ENCODE measurements at places on chromosomes 16 and 17.

DNA sequence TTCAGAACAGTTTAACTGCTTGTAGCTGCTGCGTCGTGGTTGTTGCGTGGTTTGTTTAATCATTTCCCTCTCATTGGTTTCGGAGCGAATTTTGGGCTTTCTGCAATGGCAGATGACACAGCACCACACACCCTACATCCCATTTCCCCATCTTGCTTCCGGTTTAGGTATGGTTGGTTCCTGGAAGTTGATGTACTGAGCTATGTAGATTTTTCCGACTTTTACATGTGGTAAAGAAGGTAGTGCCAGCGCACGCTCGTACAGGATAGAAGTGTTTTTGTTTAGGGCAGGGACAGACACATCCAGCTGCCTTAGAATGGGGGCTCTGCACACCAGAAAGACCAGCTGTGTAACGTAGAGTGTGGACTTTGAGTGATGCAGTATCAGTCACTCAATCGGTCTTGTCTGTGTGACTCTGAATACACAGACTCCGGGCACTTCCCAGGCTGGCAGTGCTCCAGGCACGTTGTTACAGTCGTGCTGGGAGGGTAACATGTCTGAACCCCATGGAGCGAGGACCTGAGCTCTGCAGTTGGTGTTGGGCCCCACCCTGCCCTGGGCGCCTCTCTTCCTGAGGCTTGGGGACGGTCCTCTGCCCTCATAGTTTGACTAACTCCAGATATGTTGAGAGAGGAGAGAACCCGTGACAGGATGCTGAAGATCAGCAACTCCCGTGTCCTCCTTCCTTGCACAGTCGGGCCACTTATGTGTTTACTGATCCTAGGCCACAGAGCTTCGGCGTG, 172.0 kb upstream of the CHMP6 start:
- no peak for DNase-seq

GRCh38 chr16:86459266-86459665, 51.1 kb upstream of the FOXF1 start:
- no peak for DNase-seq

DNA sequence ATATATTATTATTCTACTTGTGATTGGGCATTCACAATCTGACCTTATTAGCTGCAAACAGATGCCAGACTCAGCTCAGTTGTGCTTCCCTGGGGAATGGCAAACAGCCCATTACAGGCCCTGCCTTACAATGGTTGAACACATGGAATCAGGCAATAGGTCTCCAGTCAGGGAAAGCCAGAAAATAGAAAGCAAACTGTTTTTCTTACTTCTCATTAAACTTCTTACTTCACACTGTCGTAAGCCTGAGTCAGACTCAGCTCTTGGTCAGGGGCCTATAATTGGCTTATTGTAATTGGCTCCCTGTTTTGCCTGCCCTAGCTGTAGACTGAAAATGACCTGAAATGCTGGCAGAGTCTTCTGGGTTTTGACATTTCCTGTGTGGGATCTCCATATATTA, 77.0 kb upstream of the CA10 start:
- DNase-seq = no peak

DNA sequence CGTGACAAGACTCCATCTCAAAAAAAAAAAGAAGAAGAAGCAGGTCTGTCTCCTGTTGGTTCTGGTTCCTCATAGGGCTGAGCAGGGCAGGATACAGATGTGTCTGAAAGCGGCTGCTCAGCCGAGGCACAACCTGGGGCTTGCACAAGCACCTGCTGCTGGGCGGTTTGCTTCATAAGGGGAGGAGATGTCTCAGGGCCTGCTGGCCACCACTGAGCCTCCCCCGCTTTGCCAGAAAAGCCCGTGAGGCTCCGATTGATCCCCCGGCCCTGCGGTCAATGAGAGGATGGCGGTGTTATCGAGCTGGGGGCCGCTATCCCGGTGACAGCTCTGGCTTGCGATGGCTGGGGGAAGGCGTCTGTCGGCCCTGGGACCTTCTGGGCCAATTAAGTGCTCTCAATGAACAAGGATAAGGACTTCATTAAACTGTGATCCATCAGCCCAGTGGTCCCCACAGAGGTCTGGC, 162.0 kb downstream of the SDK2 start:
- no peak for DNase-seq

DNA sequence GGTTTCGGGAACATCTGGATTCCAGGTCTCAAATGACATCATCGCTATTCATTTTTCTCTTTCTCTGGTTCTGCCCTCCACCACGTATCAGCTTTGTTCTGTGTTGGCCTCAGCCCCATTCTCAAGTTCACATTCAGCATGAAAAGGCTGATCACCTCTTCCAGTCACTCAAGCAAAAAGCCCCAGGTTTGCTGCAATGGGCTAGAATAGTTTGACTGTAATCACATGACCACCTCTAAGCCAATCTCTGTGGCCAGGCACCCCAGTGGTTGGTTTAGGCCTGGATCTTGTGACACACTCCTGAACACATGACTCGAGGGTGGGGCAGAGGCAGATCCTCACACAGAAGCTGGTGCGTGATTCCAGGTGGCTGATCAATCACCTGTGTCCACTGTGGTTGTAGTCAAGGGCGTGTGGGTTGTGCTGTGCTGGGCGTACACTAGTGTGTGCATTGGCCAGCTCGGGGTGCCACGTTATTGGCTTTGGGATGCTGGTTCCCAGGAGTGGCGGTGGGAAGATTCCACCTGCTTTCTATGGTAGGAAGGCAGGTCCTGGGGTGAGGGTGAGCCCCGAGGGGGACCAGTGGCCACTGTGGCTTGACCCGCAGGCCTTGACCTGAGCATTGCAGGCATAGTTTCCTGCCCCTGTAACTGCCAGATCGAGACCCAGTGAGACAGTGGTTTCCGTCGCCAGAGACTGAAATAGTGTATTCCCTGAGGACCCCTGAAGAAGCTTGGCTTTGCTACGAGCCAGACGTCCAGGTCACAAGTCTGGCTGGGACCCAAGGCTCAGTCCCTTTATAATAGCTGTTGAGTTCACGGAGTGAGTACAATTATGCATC, 12.0 kb downstream of the EEF2K start:
- DNase-seq = no peak

DNA sequence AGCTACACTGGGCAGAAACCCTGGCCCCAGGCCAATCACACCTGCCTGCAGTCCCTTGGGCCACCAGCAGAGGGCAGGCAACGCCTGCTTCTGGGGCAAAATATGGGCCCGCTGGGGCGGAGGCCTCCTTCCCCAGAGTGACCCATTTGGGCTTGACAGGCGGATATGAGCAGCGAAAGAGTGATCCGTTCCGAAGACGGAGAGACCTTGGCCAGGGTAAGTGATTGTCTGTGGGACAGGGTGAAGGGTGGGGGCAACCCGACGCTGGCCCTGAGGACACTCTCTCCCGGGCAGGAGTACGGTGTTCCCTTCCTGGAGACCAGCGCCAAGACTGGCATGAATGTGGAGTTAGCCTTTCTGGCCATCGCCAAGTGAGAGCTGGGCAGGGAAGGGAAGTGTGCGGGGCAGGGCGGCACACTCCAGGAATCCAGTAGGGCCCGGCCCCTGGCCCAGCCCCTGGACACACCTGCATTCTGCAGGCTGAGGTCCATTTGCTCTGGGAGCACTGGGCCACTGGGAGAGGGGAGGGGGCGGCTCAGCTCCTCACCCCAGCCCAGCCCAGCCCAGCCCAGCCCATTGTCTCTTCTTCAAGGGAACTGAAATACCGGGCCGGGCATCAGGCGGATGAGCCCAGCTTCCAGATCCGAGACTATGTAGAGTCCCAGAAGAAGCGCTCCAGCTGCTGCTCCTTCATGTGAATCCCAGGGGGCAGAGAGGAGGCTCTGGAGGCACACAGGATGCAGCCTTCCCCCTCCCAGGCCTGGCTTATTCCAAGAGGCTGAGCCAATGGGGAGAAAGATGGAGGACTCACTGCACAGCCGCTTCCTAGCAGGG, 3.5 kb upstream of the NHERF1 start:
- DNase-seq = peak; percentile 78

- DNase-seq = no peak
Observed at GRCh38 chr17:71809537-71809936, 311.3 kb upstream of the SOX9 start.

GRCh38 chr17:63751806-63752205, 10.2 kb upstream of the STRADA start:
- no peak for DNase-seq

- DNase-seq = no peak
Observed at GRCh38 chr17:11682646-11683045, 84.4 kb downstream of the DNAH9 start.

DNA sequence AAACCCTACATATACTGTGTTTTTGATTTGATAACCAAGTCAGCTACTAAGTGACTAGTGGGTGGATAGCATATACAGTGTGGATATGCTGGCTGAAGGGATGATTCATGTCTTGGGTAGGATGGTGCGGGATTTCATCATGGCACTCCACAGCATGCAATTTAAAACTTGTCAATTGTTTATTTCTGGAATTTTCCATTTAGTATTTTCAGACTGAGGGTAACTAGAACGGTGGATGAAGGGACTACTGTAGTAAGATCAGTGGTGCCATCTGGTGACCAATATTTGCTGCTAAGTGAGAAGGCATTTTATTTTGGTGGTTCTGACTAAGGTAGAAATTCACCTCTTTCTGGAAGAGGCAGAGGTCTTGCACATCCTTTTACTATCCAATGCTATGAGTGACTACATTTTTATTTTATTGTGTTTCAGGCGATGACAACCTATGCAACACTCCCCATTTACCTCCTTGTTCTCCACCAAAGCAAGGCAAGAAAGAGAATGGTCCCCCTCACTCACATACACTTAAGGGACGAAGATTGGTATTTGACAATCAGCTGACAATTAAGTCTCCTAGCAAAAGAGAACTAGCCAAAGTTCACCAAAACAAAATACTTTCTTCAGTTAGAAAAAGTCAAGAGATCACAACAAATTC, 3.1 kb downstream of the CDC6 start:
- no peak for DNase-seq
